Progenitor cell of endocrine pancreas (in vitro differentiated cells): ENCODE measurements at places on chromosomes 3 and 15. TPM values are rescaled to one million over a fixed set of nuclear protein-coding genes. Genes with fewer than 3 reads are reported as not detected.

- no peak for DNase-seq
Observed at GRCh38 chr15:60536951-60537350, 58.0 kb upstream of the ICE2 start.

DNA sequence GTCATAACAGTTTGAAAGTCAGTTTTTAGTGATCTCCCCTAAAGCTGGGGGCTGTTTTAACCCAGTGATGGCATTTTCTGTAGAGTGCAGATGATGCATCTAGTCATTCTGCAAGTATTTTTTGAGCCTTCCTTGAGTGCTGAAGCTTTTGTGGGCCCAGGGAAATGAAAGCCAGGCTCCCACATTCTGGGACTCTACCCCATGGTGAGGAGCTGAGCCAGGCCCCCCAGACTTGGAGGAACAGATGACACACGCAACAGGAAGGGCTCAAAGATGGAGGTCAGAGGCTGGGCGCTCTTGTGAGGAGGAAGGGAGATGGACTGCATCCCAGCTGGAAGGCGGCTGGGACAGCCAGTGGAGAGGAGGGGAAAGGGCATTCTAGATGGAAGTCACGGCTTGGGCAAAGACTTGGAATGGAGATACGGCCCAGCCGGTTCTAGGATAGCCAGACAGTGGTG, 40.8 kb downstream of the MRAS start:
- no peak for DNase-seq

GRCh38 chr3:101813817-101814440, 34.9 kb downstream of the NXPE3 start:
- no peak for DNase-seq

- no peak for DNase-seq
Observed at GRCh38 chr3:112605285-112605684, 35.7 kb downstream of the CCDC80 start.

DNA sequence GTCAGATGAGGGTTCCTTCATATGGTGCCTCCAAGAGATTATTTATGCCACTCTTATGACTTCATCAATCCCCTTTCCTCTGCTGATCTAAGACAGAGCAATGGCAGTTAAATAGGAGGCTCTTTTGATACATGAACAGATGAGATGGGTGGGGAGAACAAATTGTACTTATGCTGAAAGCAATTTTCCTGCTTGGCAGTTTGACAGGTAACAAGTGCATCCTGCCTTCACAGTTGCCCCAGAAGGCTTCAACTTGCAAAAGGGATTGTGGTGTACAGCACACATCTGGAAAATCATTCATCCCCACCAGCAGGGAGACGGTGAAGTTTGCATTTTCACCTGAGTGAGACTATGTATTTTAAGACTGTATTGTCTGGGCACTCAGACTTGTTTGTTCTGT, 27.3 kb downstream of the ENTPD3 start:
- no peak for DNase-seq

- no peak for DNase-seq
Observed at GRCh38 chr15:69081310-69082004, 67.0 kb downstream of the NOX5 start.

- DNase-seq, result peak; percentile 59
Observed at GRCh38 chr3:150227839-150228238, 180.3 kb upstream of the TSC22D2 start.

DNA sequence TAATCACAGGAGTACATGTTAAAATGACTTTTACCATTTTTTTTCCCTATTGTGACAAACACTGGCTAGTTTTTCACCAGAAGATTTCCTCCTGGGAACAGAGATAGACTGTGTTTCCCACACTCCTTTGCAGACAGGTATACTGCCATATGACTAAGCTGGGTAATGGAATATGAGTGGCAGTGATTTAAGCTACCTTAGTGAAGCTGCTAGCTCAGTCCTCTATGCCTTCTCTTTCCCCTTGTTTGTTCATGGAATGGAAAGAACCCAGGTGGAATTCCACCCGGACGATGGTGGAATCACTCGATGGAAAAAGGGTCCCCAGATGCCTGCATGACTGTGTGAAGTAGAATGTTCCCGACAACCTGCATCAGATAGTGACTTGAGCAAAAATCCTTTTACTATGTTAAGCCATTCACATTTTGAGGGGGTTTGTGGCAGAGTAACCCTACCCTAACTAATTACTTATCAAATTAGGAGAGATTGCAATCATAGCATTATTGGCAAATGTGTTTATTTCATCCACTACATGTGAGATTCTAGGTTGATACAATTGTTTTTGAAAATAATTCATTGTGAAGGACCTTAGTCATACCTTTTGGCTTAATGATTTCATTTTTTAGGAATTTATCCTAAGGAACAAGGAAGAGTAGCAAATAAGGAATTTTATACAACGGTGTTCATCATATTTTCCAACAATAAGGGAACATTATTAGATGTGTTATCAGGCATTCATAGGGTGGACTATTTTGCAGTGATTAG, 16.5 kb downstream of the THSD4 start:
- DNase-seq, result no peak

GRCh38 chr3:184177331-184177731, 2.7 kb downstream of the AP2M1 start:
- no peak for DNase-seq

DNA sequence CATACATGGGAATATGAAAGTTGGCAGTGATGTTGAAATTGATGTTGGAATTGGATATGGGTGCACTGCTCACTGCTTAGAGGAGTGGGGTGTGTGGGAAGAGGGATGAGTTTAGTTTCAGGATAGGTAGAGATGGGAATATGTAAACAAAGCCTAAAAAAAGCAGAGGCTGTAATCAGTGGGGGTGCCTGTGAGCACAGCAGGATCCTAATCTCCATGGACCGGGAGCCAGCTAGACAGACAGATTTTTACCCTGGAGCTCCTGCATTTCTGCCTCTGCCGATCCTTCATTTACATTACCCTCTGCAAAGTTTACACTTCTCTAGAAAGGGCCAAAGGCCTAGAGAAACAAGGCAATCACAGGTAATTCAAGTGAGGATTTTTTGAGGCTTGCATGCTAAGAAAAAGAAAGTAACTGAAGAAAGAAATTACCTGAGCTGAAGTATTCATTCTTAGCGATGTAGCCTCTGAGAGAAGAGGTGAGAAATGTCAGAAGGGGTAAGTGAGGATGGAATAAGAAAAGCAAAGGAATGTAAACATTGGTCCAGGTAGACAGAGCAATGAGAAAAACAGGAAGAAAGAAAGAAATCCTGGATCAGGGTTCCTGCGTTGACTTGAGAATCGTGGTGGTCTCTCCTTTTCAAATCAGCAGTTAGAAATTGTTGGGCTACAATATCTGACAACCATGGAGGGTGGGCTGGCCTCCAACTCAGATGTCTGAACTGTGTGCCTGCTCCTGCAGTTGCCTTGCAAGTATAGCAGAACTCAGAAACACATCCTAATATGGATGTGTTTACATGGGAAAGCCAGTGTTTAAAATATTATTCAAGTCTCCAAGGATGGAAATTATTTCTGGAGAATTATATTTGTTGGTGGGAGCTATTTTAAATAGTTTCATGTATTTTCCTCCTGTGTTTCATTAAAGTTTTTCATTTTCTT, 79.8 kb downstream of the CRTC3 start:
- DNase-seq, result no peak

DNA sequence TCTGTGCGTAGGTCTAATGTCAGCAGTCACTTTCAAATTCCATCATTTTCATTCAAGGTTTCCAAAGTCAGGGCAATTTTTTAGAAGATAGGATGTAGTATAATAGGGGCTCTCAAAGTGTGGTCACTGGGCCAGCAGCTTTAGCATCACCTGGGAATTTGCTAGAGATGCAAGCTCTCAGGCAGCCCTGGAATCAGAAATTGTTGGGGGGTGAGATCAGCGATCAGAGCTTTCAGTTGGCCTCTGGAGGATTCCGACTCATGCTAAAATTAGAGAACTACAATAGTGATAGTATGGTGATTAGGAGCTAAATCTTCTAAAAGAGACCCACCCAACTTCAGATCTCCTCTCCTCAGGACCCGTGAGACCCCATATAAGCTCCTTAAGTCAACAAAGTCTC, 2.4 kb upstream of the FRMD4B start:
- DNase-seq, result no peak

DNA sequence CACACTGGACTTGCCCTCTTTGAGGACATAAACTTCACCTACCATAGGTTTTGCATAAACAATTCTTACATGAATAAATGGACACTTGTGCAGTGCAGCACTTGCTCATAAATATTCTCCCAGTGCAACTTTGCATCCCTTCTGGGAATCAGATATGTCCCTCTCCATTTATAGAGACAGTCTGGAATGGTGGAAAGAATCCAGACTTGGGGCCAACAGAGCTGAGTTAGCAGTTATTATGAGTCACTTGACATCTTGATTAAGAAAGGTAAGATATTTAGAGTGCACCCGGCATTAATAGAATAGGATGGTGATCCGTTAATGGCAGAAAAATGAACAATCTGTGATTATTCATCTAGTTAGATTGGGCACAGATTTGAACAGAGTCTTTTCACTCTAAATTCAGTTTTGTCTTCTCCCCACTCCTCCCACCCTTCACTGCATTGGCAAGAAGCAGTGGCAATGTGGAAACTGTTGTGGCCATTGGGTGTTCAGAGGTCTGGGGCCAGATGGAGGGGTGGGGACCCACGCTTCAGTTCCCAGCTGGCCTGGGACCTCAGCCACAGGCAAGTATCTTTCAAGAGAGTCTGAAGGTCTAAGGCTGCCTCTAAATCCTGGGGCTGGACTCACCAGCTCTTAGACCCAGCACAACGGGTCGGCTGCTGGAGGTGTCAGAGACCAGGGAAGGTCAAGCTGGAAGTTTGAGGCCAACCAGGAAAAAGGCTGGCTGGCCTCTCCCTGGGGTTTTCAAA, 58.9 kb upstream of the KY start:
- no peak for DNase-seq

DNA sequence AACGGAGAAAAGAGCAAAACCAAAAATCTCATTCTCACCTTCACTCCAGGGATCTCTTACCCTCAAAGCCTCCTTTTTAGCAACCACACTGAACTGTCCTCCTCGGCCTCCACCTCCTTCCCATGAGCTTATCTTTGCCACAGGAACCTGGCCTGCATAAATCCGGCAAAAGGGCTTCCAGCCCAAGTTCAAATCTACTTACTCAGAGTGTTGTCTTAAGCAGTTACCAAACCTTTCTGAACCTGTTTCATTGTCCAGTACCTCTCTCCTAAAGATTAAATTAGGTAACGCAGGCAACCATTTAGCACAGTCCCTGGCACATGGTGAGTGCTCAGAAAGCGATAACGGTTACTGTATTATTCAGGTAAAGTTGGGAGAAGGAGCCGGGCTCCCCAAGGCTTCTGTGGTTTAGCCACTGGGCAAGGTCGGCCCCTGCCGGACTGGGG, 777 bp downstream of the CIB1 start:
- DNase-seq, result no peak

The DUT gene
- total RNA-seq, result 72.8 and 77.1 TPM in 2 replicates

The COL7A1 gene
- total RNA-seq, result 31.5 and 38.4 TPM in 2 replicates

The ROPN1 gene
- total RNA-seq, result not detected in 2 replicates

The ALDH1L1 gene
- 3.1 and 4.7 TPM in 2 replicates for total RNA-seq

The TRIM71 gene
- 61.3 and 61.6 TPM in 2 replicates for total RNA-seq

The ERC2 gene
- total RNA-seq, result 32.5 and 34.8 TPM in 2 replicates
